Cerebellar nuclear complex (tissue), 1 donor: ENCODE measurements at places on chromosomes 2 and 18.

DNA sequence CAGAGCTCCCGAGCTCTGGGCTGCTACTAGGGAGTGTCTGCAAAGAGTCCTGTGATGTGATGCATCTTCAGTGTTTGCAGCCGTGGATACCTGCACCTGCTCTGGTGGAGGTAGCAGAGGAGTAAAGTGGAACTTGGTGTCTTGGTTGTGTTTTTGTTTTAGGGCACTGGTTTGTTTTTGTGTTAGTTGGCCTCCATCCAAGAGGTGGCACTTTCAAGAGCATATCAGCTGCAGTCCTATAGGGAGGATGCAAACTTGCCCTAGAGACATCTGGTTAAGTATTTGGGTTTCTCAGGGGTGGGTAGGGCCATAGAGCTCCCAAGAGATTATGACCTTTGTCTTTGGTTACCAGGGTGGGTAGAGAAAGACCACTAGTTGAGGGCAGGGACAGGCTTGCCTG is 1249.0 kb upstream of the FAM98A start:
- no peak for DNase-seq

DNA sequence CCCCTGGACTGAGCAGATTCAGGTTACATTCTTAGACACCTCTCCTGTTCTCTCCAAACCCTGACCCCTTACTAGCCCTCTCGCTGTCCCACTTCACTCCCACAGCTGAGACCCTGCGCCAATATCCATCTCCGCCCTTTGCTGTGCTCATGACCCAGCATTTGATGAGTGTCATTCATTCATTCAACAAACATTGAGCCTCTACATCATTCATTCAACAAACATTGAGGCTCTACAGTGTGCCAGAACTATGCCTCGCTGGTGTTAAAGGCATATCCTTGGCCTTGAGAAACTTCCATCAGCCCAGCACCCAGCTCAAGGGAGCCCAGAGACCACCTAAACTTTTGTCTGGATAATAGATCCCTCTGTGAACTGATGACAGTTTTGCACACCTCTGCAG is 41.9 kb upstream of the MRPL33 start:
- no peak for DNase-seq

DNA sequence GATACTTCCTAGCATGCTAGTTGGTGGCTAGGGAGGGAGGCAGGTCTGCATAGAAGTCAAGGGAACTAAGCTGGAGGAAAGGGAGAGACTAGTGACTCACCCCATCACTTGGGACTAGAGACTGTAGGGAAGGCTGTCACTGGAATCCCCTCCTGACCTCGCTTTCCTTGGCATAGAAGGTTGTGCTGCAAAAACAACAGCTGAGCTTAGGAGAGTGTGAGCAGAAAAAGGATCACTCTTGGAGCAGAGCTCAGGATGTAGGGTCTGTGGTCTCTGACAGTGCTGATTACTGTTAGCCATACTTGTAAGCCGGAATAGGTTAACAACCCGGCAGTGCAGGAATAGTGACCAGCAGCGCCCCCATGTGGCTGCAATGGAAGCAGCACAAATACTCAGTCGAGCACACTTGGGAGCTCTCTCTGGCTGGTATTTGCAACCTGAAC is 66.9 kb upstream of the SMAD2 start:
- no peak for DNase-seq

GRCh38 chr2:238238766-238239542 is 884 bp downstream of the HES6 start:
- no peak for DNase-seq

GRCh38 chr2:215141706-215142105 is 3.3 kb upstream of the ABCA12 start:
- DNase-seq = no peak

- no peak for DNase-seq
These were observed 84.1 kb upstream of the LPIN2 start for GRCh38 chr18:3097082-3097481.
